ENCODE measurements at places on chromosomes 3 and 15. TPM values are rescaled to one million over a fixed set of nuclear protein-coding genes. Genes with fewer than 3 reads are reported as not detected.
A peak's percentile ranks its signal among the peaks of the same experiment; 100 is the strongest.

- no peak for DNase-seq
These were observed 119.5 kb downstream of the FRMD5 start for GRCh38 chr15:44075535-44075934.

- peak; percentile 32 for DNase-seq
These were observed 34.6 kb downstream of the HSPBAP1 start for GRCh38 chr3:122758877-122759560.

- DNase-seq, result no peak
These were observed 121.6 kb downstream of the TFG start for GRCh38 chr3:100830931-100831330.

DNA sequence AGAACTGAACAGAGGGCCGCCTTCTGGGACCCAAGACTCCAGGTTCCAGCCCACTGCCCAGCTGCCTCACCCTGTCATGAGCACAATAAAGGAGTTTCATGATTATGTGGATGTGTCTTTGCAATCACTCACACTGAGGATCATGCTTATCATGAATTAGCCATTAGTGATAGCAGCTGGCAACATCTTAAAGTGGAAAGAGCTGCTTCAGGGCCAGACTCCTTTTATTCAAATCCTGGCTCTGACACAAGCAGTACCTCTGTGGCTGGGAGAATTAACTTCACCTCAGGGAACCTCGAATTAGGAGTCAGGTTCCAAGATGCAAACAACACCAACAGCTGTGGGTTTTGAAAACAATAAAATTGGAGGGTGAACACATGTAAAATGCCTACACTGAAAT lies 6.6 kb upstream of the SCAP start:
- DNase-seq, result no peak

Gene FSTL1
- 1.1 TPM for total RNA-seq

Gene NRG4
- total RNA-seq, result not detected

Gene DNASE1L3
- total RNA-seq, result not detected

DNA sequence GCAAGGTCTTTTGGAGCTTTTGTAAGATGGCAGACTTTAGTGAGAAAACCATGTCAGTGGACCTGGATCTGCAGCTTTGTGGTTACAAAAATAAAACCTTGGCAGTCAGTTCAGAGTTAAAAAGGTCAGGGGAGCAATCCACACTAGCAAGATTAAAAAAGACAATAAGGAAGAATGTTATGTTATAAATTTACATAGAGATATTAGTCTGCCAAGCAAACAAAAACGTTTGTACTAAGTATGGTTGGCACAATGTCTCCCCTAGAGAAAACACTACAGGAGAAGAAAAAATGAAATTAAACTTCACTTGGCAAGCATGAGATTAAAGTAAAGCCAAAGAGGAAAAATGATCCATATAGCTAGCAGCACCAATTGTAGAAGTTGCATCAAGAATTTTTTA lies 205.0 kb downstream of the LSAMP start:
- no peak for DNase-seq

- no peak for DNase-seq
These were observed 30.8 kb downstream of the MEX3B start for GRCh38 chr15:82014989-82015388.

- no peak for DNase-seq
These were observed 339.1 kb downstream of the MECOM start for GRCh38 chr3:169324452-169324785.

- DNase-seq, result no peak
These were observed 25.8 kb upstream of the SCAANT1 start for GRCh38 chr3:63937661-63938651.

DNA sequence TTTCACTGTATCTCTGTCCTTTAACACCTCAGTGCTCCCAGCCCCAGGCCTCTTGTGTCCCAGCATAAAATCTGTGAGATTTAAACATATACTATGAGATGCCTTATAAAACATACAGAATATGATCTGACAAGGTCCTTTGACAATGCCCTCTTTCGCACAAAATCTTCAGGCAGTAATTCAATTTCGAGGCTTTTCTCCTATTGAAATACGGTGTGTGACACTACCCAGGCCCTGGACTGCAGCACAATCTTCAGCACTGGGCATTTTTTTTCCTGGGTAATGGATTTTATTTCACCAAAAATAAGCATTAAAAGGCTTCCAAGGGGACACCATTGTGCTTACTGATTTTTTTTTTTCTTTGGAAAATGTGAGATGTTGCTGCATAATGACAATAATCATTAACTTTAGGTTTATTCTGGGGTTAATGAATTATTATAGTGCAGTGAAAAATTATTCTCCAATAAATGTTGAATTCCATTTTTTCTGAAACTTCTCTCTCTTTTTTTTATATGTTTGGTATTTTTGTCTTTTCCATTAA lies 40.9 kb upstream of the FAM3D start:
- no peak for DNase-seq

Gene DLL4
- 0.11 TPM for total RNA-seq

Gene PIF1
- 45.8 TPM for total RNA-seq

- DNase-seq, result no peak
These were observed 17.4 kb upstream of the NPTN start for GRCh38 chr15:73650416-73651126.

- no peak for DNase-seq
These were observed 294.6 kb upstream of the DPPA4 start for GRCh38 chr3:109631897-109632296.

GRCh38 chr3:177725165-177725564 lies 527.9 kb upstream of the TBL1XR1 start:
- DNase-seq, result no peak

DNA sequence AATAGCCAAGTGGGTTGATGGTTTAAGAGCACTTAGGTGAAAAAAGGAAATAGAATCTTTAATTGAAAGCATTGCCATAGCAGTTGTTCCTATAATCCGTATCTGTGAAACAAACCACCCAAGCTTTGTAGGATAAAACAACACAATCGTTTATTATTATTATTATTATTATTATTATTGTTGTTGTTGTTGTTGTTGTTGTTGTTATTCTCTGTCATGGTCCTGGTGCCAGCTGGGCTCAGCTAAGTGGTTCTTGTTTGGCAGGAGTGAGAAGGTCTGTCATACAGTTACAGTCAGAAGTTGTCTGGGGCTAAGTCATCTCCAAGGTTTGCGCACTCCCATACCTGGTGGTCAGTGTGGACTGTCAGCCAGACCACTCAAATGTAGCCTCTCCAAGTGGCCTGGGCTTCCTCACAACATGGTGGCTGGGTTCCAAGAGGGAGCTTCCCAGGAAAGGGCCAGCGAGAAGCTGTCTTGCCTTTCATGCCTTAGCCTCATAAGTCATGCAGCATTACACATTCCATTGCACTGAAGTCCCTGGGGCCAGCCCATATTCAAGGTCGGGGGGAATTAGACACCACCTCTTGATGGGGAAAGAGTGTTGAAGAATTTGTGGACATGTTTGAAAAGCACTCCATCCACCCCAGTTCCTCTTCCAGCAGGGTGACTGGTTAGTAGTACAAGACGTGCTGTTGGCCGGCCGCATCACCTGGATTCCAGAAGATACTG lies 54.3 kb upstream of the FGD5 start:
- no peak for DNase-seq

Gene FGF7
- total RNA-seq, result not detected

- DNase-seq, result no peak
These were observed 208.4 kb upstream of the NANOGP8 start for GRCh38 chr15:35293353-35294130.

DNA sequence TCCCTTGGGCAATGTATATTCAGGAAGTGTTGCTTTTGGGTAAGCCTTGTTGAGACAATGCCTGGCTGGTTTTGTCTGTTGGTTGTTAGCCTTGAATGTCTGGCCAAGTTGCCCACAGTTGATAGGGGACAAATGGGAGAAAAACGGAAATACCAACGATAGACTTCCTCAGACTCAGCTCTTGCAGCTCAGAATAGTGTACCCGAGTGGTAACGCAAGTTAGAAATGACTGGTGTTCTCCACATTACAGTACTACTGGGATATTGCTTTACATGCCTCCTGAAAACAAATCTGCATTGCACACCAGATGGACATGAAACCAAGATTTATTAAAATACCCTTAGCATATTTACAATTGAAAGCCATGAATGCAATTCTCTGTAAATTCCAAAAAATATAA lies 47.4 kb downstream of the GREM1 start:
- no peak for DNase-seq

DNA sequence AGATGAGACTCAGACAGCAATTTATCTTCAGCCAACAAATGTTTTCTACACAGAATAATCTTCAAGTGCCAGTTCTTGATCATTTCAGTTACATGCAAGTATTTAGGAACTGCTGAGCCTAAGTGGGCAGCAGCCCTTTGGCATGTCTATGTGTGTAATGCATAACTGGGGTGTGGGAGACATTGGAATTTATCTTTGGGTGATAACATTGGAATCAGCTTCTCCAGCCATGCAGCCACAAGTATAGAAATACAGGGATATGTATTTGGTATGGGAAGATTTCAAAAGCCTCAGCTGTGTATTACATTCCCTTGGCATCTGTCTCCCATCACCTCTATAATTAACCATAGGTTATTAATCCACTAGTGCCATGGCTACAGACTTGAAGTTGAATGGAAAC lies 63.4 kb upstream of the FOXP1 start:
- DNase-seq, result no peak

DNA sequence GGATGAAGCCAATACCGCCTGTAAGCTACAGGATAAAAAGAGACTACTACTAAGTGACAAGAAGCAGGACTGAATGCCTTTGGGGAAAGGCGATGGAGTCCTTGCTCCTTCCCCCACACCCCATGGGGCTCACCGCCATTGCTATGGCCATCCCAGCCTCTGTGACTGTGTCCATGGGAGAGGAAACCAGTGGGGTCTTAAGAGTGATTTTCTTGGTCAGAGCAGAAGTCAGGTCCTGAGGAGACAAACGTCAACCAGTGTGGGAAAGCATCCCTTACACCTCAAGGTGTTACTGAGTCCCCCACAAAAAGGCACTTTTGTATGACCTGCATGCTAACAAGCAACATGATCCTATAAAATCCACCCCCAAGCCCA lies 913 bp downstream of the IMPDH2 start:
- no peak for DNase-seq

DNA sequence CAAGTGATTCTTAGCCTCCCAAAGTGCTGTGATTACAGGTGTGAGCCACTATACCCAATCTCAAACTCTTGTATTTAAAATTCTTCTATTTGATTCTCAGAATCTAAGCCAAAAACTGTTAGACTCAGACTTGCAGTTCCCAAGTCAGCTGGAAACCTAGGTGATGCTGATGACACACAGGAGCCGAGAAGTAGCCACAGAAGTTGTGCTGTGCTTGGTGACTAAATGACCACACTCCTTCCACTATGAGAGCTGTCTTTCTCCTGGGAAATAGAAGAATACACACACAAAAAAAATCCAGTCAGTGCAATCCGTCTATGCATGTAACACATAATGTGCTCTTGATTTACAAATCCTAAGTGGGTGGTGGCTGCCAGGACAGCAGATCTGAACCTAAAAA lies 33.9 kb downstream of the ILDR1 start:
- no peak for DNase-seq

Gene USP3
- total RNA-seq, result 75.6 TPM

DNA sequence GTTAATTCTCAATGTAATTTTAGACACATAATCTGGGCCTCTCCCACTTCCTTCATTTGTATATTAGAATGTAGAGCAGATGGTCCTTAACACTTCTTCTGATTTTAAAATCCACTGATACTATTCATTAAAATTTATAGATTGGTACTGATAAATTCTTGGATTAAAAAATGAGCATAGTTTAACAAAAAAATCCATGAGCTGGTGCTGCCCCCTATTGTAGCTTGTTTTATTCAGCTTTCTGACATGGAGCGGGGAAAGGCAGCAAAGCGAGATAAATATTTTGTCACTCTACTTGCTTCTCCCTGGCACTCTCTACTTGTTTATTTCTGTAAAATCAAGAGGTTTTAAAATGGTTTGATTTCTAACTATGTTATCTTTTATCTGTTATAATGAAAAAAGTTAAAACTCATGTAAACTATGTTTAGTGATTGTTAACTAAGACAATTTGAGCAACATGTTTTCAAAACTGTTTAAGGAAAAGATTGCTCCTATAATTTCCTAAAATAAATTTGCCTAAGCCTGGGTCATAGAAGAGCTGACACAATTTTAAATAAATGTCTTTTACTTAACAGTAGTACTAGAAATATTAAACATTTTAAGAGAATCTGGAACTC lies 26.5 kb upstream of the PLOD2 start:
- DNase-seq, result no peak

GRCh38 chr3:25679642-25680302 lies 15.1 kb upstream of the TOP2B start:
- no peak for DNase-seq

Gene COLQ
- 3.5 TPM for total RNA-seq

GRCh38 chr3:108004647-108005046 lies 86.2 kb downstream of the CD47 start:
- no peak for DNase-seq

- no peak for DNase-seq
These were observed 96.3 kb upstream of the ALDH1A3 start for GRCh38 chr15:100783291-100783690.

Gene DAZL
- total RNA-seq, result not detected

Gene COL6A5
- total RNA-seq, result not detected
